Dorsolateral prefrontal cortex (tissue), 122 donors: ENCODE measurements at places on chromosomes 16 and 17.

DNA sequence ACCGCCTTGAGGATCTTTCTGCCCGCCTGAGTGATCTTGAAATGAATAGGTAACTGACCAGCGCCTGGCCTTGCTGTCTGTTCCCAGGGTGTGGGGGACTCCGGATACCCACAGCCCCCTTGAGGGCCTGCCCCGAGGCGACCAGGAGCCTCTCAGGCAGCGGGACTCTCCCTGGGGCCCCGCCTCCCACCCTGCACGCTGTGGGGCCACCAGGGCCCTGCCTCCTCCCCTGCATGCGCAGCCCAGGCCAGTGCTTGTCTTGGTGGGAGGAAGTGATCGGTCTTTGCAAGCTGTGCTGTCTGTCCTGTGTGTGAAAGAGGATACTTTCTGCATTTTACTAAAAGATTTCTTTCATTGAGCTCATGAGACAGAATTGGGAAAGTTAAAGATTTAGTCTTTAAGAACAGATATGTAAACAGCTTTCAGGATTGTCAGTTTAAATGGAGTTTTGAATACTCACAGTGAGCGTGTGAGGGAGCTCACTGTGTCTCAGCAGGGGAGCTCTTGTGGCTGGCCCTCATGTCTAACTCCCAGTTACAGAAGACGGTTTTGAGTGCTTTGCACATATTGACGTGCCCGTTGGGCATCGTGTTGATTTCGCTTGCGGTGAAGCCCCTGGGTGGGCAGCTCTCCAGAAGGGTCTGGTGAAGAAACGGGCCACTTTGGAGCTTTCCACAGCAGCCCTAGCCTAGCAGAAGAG is 36.1 kb upstream of the CAPN15 start:
- DNase-seq: no peak

- DNase-seq: no peak
Observed at GRCh38 chr17:57349541-57350247, 93.4 kb downstream of the MSI2 start.

- peak; percentile 56 for DNase-seq
Observed at GRCh38 chr17:50865060-50865867, 890 bp downstream of the TOB1 start.

GRCh38 chr17:43671031-43671692 is 9.4 kb upstream of the MEOX1 start:
- DNase-seq: no peak

- no peak for DNase-seq
Observed at GRCh38 chr16:83404261-83404660, 403.5 kb upstream of the HSBP1 start.

GRCh38 chr16:58828901-58829545 is 94.9 kb upstream of the GOT2 start:
- no peak for DNase-seq

GRCh38 chr16:89910717-89911354 is 7.8 kb upstream of the MC1R start:
- no peak for DNase-seq

DNA sequence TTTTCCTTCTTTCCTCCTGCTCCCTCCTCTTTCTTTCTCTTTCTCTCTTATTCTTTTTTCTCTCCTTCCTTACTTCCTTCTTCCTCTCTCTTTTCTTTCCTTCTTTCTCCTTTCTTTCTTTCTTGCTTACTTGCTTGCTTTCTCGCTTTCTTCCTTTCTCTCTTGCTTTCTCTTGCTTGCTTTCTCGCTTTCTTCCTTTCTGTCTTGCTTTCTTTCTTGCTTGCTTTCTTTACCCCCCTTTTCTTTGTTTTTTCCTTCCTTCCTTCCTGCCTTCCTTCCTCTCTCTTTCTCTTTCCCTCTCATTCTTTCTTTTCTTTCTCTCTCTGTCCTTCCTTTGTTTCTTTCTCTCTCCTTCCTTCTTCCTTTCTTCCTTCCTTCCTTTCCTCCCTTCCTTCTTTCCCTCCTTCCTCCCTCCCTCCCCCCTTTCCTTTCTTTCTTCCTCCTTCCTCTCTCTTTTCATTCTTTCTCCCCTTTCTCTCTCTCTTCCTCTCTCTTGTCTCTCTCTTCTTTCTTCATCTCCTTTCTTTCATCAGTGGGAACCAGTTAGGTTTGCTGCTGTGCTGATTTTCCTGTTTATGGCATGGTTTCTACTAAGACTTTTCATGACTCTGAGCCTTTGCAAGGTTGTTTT is 142.9 kb upstream of the CACNG3 start:
- no peak for DNase-seq

- no peak for DNase-seq
Observed at GRCh38 chr17:68780596-68780995, 174.6 kb downstream of the ABCA8 start.

DNA sequence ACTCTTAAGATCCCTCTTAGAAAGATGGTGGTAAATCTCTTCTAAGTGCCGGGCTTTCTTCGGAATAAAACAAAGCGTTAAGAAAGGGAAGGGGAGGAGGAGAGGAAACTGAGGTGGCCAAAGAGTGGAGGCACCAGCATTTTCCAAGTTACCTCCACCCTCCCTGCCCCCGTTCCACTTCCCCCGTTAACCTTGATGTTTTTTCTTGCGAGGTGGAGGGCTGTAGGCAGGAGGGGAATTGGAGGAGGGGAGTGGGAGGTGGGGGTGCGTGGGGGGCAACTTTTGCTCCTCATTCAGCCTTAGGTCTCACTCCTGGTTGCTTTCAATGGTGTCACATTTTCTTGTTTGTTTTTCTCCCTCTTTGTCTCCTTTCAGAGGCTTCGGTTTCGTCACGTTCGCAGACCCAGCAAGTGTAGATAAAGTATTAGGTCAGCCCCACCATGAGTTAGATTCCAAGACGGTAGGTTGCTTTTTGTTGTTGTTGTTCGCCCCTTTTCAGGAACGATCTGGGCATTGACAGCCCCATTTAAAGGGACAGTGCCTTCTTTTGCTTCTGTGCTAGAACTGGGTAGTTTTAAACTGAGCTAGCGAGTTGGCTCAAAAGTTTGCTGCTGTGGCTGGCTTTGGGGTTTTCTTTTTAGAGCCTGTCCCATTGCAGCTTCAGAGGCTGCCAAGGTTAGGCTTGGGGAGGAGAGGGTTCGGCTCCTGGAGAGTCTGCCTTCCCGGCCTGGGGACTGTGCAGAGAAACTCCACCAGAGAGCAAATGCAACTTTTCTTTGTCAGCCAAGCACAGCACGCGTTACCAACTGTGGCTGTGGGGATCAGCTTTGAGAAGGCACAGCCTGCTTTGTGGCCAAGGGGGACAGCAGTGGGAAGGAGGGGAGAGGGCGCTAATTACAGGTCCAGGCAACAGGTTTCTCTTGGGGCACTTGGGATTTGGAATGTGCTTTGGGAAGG is 1.9 kb downstream of the MSI2 start:
- no peak for DNase-seq

- no peak for DNase-seq
Observed at GRCh38 chr17:29401258-29401657, 11.1 kb downstream of the TAOK1 start.

- no peak for DNase-seq
Observed at GRCh38 chr16:53429221-53429943, 4.9 kb upstream of the RBL2 start.

DNA sequence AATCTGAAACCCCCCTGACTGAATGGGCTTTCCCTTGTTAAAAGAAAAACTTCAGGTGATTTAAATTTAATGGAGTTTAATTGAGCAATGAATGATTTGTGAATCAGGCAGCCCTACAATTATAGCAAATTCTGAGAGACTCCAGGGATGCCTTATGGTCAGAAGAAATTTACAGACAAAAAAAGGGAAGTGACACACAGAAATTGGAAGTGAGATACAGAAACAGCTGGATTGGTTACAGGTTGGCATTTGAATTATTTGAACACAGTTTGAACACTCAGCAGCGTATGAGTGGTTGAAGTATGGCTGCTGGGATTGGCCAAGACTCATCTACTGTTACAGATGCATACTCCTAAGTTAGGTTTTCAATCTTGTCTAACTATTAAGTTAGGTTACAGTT is 19.0 kb upstream of the CPHXL start:
- DNase-seq: no peak

GRCh38 chr16:71513302-71513701 is 12.9 kb upstream of the CHST4 start:
- no peak for DNase-seq

GRCh38 chr16:87056551-87056950 is 260.6 kb downstream of the C16orf95 start:
- DNase-seq: no peak

GRCh38 chr17:76540381-76541300 is 797 bp downstream of the PRCD start:
- DNase-seq: peak; percentile 98

GRCh38 chr17:62126292-62126691 is 61.2 kb upstream of the MED13 start:
- no peak for DNase-seq

DNA sequence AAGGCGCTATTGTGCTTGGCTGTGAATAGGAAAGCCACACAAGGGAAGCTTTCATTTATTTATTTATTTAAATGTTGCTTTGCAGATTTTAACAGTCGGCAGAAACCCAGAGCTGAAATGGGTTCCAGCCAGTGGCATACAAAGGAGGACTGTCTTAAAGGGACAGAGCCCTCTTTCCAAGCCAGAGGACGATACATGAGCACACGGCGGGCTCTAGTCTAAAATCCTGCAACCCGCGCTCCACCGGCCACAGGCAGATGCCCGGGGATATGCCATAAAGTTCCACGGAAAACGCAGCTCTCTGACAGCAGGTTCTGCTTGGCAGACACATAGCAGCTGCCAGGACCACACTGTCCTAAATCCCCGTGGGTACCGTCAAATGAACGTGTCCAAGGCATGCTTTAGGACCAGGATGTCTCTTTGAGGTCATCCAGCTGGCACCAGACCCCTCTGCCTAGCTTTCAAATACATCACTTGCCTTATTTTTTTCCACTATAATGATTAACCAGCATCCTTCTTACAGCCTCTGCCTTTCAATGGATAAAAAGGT is 64.6 kb downstream of the CYTH1 start:
- peak; percentile 73 for DNase-seq

GRCh38 chr17:41511716-41512115 is 6.3 kb upstream of the KRT13 start:
- DNase-seq: no peak

DNA sequence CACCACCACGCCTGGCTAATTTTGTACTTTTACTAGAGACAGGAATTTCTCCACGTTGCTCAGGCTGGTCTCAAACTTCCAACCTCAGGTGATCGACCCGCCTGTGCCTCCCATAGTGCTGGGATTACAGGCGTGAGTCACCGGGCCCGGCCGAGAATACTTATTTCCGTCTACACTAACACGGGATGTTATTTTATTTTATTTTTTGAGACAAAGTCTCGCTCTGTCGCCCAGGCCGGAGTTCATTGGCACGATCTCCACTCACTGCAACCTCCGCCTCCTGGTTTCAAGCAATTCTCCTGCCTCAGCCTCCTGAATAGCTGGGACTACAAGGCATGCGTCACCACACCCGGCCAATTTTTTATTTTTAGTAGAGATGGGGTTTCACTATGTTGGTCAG is 9.5 kb upstream of the PDXDC1 start:
- no peak for DNase-seq

GRCh38 chr17:55731586-55732250 is 9.1 kb upstream of the TMEM100 start:
- no peak for DNase-seq

- peak; percentile 54 for DNase-seq
Observed at GRCh38 chr16:67881621-67882161, 3.0 kb upstream of the NRN1L start.

- DNase-seq: no peak
Observed at GRCh38 chr16:48085729-48086128, 70.1 kb downstream of the ABCC12 start.

DNA sequence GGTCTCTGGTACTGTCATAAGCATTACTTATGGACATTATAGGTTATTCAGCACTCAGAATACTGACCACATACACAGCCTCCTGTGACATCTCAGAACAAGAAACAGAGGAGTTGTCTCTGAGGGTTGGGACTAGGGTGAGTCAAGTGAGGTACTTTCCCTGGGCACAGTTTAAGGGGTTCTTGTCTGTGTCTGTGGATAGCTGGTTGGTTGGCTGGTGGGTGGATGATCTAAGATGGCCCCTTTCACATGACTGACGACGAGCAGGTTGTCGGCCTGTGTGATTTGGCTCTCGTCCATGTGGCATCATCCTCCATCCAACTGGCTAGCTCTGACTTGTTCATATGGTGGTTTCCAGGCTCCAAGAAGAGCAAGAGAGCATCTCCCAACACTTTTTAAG is 163.9 kb downstream of the PRKCB start:
- DNase-seq: peak; percentile 62

DNA sequence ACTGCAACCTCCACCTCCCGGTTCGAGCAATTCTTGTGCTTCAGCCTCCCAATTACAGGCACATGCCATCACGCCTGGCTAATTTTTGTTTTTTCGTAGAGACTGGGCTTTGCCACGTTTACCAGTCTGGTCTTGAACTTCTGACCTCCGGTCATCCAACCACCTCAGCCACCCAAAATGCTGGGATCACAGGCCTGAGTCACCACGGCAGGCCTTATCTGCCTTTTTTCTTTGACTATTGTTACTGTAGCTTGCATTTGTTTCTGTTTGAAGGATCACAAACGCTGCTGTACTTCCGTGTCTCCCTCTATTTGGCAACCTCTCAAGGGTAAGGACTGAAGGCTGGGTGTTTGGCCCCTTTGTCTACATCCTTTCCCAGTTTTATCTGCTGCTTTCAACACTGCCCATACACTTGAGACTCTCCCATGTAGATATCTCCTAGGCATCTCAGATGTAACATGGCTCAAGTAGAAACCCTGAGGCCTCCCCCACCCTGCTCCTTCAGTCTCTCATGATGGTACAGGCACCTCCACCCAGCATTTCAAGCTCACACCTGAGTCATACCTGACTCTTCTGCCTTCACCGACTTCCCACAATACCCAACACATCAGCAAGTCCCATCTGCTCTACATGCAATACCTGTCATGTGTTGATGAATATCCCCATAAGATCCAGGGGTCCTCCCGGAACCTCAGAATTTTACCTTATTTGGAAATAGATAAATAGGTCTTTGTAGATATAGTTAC is 219.0 kb downstream of the CPPED1 start:
- DNase-seq: no peak

GRCh38 chr17:64213995-64214811 is 48.9 kb downstream of the TEX2 start:
- no peak for DNase-seq

GRCh38 chr17:752620-753219 is 656 bp upstream of the GEMIN4 start:
- peak; percentile 52 for DNase-seq

GRCh38 chr17:29612404-29613280 is 10.1 kb downstream of the CORO6 start:
- no peak for DNase-seq

DNA sequence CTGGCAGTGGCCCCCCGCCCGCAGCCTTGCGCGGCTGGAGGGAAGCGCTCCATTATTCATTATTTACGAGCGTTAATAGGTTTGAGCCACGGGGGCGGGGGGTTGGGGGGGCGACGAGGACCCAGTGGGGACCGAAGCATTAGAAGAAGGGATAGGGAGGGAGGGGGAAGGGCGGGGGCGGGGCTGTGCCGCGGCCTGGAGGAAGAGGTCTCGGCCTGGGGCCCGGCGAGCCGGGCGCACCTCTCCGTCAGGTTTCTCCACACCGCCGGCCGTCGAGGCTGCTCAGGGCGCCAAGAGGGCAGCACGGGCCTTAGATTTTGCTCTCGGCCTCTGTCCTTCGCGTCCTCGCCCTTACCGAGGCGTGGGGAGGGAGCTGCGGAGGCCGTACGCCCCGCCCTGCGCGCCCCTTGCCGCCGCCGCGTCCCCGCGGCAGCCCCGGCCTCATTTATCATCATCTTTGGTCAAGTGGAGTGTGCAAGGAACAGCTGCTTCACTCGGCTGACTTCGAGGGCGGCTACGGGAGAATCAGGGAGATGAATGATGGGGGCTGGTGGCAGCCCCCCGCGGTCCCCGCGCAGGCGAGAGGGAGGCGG is 54.2 kb downstream of the SREBF1 start:
- no peak for DNase-seq

GRCh38 chr16:69106491-69107315 is 1.2 kb downstream of the HAS3 start:
- no peak for DNase-seq
